Activated naive CD8-positive, alpha-beta T cell treated with anti-CD3 and anti-CD28 coated beads for 36 hours (primary cell): ENCODE measurements at places on chromosomes 5 and 9. TPM values are rescaled to one million over a fixed set of nuclear protein-coding genes. Genes with fewer than 3 reads are reported as not detected.
A peak's percentile ranks its signal among the peaks of the same experiment; 100 is the strongest.

- DNase-seq, result no peak
Measured at GRCh38 chr5:173397516-173397915, 69.3 kb upstream of the STC2 start.

- no peak for DNase-seq
Measured at GRCh38 chr9:69003051-69003450, 10.9 kb downstream of the PRKACG start.

KIF4B gene
- not detected for total RNA-seq

GRCh38 chr5:74017786-74018211 is 391.8 kb downstream of the ARHGEF28 start:
- DNase-seq, result no peak

- no peak for DNase-seq
Measured at GRCh38 chr9:13941714-13942113, 372.2 kb downstream of the NFIB start.

DNA sequence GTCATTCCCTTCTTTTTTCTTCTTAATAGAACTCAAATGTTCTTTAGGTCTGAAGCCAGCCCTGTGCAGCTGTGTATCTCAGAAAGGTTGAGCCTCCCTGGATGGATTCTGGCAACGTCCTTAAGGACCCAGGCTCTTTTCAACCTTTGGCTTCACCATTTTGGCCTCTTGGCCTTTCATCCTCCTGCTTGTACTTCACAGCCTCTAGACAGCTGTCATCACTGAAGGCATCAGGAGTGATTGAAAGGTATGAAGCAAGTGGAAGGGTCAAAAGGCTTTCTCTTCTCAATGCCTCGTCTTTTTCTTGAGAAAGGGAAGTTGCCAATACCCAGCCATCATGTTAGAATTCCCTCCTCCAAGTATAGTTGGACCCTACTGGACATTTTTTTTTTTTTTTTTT is 81.2 kb upstream of the RANBP3L start:
- no peak for DNase-seq

DNA sequence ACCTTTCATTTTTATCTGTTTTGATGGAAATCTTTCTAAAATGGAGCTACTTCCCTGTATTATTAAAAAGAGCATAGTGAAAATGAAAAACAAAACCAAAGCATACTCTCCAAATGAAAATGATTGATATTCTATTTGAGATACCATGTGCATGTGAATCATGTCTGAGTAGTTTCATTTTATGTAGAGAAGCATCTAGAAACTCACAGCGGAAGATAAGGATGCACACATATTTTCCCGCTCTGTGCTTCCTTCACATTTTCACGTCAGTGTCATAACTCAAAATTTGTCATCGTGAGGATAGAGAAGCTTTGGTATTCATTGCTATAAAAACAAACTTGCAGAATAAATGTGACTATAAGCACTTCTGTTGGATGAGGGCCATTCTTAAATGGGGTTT is 34.0 kb upstream of the CLINT1 start:
- no peak for DNase-seq

OLFM1 gene
- total RNA-seq, result not detected

KIF24 gene
- 6.2 TPM for total RNA-seq

- DNase-seq, result no peak
Measured at GRCh38 chr5:55481293-55481855, 53.4 kb downstream of the PLPP1 start.

MELK gene
- 49.8 TPM for total RNA-seq

DNA sequence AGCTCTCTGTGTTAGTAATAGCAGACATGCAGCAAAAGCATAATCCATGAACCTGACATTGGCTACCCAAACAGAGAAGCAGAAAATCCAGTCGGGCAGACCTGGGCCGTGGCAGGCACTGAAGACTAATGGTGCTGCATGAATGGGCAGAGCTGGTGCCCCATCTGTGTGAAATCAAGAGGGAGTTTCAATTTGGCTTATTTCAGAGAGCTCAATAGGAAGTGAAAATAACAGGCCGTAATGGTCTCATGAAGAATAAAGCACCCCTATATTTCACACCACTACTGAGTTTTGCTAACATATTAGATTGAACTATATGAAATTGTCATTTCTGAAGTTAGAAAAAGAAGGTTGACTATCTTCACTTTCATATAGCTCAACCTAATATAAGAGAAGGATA is 149.7 kb downstream of the ENC1 start:
- DNase-seq, result no peak

GRCh38 chr5:169301386-169301934 is 521 bp upstream of the SLIT3 start:
- DNase-seq, result no peak

FAM200C gene
- 0.68 TPM for total RNA-seq

FAM193B gene
- total RNA-seq, result 52.9 TPM

DNA sequence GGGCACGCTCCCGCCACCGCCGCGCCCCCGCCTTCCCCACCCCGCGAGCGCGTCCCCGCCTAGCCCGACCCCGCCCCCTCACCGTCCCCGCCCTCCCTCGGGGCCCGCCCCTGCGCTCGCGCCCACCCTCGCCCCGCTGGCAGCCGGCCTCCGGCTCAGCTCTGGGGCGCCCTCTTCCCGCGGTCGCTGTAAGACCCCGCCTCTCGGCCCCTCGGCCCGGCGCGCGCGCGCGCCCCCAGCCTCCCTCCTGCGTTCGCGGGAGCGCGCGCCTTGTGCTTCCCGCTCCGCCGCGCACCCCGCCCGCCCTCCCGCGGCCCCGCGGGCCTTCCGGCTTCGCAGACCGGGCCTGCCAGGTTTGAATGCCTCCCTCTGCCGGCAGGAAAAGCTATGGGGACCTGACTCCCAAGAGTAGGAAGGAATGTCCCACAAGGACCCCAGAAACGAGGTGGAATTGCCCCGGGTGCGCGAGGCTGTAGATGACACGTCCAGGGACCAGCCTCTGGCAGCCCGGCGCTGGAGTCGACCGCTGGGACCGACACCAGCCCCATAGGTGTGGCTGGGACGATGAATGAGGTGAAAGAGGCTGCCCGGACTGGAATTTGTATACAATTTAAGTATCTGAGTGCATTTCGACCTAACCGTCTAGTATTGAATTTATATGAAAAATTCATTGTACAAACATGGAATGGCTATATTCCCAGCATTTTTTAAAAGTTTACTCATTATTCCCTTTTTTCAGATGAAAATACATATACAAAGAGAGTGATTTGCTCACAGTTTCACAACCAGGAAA is 416 bp upstream of the PTBP3 start:
- peak; percentile 93 for DNase-seq

GRCh38 chr9:99353408-99353807 is 131.3 kb downstream of the SEC61B start:
- DNase-seq, result no peak

ANKRD33B gene
- 9.8 TPM for total RNA-seq
